ENCODE measurements at places on chromosomes 3 and 15.
A peak's percentile ranks its signal among the peaks of the same experiment; 100 is the strongest.

- DNase-seq = no peak
Measured at GRCh38 chr3:9035473-9035872, 72.2 kb upstream of the RAD18 start.

- DNase-seq = no peak
Measured at GRCh38 chr15:61906961-61907752, 153.1 kb downstream of the VPS13C start.

- no peak for DNase-seq
Measured at GRCh38 chr3:99920481-99921376, 103.1 kb downstream of the CMSS1 start.

DNA sequence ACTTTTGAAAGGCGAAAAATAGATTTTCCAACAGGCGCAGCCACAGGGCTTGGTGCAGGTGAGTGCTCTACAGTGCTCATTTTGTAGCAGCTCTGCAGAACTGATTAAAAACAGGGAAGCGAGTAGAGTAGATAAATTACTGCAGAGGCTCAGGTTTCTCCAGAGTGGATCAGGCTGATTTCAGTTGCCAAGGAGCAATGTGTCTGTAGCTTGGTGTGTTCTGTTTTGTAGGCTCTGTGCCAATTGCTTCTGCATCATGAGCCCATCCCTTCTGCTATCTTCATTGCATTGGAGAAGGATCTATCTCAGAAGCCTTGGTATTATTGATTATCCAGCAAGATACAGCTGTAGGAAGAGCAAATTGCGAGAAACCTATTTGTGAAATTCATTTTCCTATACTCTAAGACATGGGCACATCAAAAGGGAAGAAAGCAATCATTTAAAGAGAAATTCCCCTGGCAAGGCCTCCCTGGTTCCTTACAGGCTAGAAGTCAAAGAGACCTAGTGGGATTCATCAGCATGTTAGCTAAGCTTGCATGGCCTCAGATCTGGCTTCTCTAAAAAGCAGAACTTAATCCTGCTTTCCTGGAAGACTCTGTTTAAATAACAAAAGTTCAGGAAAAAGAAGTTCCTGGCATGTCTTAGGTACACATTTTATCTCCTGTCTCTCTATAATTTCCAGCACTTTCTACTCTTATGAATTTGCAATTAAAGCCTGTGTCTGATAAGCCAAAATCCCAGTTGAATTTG is 432.4 kb upstream of the ATP10A start:
- no peak for DNase-seq

- no peak for DNase-seq
Measured at GRCh38 chr3:114285648-114286230, 8.1 kb upstream of the TIGIT start.

GRCh38 chr3:197354568-197355001 is 56.2 kb upstream of the DLG1 start:
- peak; percentile 15 for DNase-seq

DNA sequence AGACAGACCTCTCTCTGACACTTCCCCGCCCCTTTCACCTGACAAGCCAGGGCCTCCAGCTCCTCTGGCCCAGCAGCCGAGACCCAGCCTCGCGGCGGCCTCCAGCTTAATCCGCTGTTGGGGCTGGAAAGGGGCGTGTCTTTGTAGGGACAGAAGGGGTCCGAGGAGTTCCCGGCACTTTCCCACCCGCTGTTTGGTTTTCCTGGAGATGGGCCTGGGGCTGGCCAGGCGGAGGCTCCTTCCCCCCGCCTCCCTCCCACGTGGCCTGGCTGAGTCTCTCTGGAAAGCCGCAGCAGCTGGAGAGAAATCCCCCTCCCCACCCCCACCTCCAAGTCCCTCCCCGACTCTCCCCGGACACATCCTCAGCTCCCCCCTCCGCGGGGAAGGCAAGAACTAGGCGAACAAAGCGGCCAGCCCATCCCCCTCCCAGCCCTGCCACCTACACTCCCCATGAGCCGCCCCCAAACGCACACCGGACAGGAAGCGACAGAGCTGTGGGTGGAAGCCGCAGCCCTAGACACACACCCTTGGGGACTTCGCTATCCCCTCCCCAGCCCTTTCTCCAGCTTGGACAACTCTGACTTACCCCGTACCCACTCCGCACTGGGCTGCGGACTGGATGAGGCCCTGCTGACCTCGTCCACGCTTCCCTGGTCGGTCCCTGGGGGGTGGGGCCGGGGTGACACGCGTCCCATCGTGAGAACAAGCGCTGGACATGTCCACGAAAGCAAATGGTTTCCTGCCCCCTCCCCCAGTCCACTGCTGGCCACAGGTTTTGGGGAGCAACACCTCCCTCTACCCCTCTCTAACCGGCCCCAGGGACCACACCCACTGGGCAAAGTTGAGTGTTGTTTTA is 1.2 kb downstream of the IGDCC4 start:
- DNase-seq = peak; percentile 49

DNA sequence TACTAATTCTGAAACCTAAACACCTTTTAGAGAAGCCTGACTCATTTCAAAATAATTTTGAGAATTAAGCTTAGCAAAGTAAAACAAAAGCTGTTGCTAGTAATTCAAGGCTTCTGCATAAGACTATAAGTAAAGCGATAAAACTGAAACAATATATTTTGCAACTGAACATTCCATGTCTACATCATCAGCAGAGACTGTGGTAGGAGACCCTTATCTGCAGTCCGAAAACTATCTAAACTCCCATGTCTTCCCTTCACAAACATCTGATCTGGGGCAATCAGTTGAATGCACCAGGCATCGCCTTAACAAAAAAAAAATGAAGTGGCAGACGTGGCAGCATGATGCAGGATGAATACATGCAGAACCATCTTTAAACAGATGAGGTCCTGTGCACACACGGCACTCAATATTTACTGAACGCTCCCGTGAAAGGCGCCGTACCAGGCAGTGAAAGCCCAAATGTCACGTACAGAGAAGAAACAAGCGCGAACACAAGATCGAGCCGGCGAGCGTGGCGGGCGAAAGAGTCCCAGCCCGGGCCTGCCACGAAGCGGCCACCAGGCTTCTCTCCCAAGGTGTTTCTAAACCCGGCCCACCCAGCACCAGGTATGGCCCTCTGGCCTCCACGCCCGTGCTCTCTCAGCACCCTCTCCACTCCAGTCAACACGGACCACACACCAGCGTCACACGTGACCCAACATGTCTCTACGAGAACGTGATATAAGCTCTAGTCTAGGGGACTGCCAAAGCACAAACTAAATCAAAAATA is 63.0 kb downstream of the CHSY1 start:
- no peak for DNase-seq

Data from C1 segment of cervical spinal cord (tissue), 14 donors.